ENCODE measurements at places on chromosomes 2 and 18.

GRCh38 chr18:11089931-11090715 lies 59.2 kb downstream of the PIEZO2 start:
- no peak for DNase-seq

- no peak for DNase-seq
Measured at GRCh38 chr18:9539283-9539682, 64.0 kb downstream of the RALBP1 start.

DNA sequence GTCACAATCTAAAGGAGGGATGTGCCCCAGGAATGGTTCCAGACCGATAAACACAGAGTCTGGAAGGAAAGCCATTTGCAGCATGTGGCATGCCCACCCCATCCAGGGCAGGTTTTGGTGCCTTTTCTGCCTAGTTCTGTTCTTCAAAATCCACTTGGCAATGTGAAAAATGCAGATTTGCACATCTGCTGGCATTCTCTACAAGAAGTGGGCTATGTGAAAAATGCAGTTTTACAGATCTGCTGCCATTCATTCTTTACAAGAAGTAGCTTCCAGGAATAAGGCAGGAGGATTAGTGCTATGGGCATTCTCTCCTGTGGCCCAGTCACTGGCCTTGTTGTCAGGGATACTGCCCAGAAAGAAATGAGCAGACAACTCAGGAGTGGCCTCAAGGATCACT lies 68.1 kb downstream of the C1D start:
- DNase-seq, result no peak

GRCh38 chr2:144484201-144484948 lies 35.5 kb downstream of the ZEB2 start:
- no peak for DNase-seq

DNA sequence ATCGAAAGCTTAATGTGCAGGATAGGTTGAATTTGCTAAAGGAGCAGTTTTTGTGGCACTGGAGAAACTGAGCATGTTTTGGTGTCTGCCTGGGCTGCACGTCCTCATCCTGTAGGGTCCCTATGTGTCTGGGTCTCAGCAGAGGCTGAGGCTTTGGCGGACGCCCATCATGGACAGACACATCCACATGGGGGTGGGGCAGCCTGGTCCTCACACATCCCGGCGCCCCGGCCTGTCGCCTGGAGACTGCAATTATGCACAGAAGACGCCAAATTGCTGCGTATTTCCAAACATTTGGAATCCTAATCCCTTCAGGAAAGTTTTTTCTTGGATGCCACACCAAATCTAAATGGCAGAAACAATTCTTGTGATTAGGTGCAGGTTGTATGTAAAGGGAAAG lies 128.2 kb upstream of the TWIST2 start:
- DNase-seq, result no peak

GRCh38 chr2:128237911-128238697 lies 80.6 kb downstream of the HS6ST1 start:
- DNase-seq, result no peak

Data from GM13977 (cell line).